Stimulated activated CD4-positive, alpha-beta T cell treated with anti-CD3 and anti-CD28 coated beads, TNF-alpha, amount 100 ng/mL, for 24 hours (primary cell): ENCODE measurements at places on chromosomes 16 and 17.

- no peak for DNase-seq
Observed at GRCh38 chr16:17989255-17989654, 347.3 kb downstream of the NPIPA8 start.

- DNase-seq, result no peak
Observed at GRCh38 chr17:78338486-78339259, 21.2 kb downstream of the SOCS3 start.

DNA sequence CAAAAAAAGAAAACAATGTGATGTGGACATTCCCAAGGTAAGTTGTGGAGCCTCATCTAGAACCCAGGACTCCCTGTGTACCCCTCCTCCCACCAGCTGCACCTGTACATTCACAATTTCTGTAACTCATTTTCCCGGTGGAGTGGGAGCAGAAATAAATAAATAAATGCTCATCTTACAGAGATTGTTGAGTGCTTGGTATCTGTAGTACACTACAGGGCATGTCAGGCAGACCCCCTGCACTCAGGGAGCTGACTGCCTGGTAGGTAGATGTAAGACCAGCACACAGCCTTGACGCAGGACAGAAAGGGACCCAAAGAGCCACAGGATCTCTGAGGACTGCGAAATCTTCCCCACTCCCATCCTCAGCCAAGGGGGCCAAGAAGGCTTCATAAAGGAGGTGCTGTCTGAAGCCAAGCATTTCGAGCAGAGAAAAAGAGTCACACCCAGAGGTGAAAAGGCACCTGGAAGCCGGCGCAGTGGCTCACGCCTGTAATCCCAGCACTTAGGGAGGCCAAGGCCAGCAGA, 6.5 kb downstream of the EIF1 start:
- DNase-seq, result no peak

GRCh38 chr16:53341792-53342191, 92.5 kb upstream of the RBL2 start:
- no peak for DNase-seq

DNA sequence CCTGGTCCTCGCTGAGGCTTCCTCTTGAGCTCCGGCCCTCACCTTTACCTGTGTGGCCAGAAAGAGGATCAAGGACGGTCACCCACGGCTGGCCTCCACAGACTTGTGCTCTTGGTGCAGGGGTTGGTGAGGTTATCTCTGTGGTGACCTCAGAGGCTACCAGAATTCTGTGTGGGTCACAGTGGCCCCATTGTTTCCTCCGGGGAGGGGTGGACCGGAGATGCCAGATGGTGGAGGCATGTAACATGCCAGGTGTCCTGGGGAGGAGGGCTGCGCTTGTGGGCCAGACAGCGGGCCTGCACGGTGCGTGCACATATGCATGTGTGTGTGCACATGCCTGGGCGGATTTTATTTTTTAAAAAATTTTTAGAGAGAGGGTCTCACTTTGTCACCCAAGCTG, 6.3 kb downstream of the SGCA start:
- DNase-seq, result no peak

GRCh38 chr17:66507103-66507923, 204.9 kb downstream of the PRKCA start:
- no peak for DNase-seq

DNA sequence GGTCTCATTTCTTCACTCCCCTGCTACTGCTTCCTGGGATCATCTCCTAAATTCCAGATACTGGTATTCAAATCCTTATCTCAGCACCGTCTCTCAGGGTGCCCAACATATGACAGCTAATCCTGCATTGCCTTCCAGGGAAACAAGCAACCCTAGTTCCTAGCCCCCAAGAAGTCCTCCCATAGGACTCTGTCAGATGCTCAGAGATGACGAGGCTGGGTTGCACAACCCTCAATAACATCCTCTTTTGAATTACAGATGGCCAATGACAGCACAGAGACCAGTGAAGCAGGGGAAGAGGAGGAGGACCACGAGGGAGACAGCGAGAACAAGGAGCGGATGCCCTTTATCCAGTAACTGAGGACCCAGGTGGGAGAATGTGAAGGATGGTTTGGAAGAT, 45.0 kb upstream of the CLEC3A start:
- DNase-seq, result no peak

GRCh38 chr16:15644267-15644961, 1.5 kb upstream of the MARF1 start:
- DNase-seq, result no peak

GRCh38 chr16:25158401-25158800, 46.9 kb downstream of the LCMT1 start:
- no peak for DNase-seq

GRCh38 chr16:11534262-11534661, 52.5 kb downstream of the LITAF start:
- DNase-seq, result no peak

GRCh38 chr17:1645207-1646171, at the start of gene SCARF1:
TSS of gene SCARF1 (minus strand) at chr17:1645732. CDS start at chr17:1645697, 35 bp downstream.
- DNase-seq, result no peak

- DNase-seq, result no peak
Observed at GRCh38 chr16:68397710-68398201, 50.6 kb downstream of the SMPD3 start.

DNA sequence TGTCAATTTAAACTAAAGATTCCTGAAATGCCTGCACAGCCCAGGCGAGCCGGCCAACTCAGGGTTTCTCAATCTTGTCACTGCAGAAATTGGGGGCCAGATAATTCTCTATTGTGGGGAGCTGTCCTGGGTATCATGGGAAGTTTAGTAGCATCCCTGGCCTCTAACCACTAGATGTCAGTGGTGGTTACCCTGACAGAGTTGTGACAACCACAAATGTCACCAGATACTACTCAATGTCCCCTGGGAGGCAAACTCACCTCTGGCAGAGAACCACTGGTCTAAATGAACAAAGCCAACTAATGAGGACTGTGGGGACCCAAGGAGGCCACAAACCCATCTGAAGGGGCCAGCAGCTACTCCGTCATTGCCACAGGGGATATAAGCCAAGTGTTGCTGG, 90.9 kb downstream of the MYH11 start:
- no peak for DNase-seq

- DNase-seq, result no peak
Observed at GRCh38 chr17:76262732-76263344, 2.3 kb upstream of the UBALD2 start.

DNA sequence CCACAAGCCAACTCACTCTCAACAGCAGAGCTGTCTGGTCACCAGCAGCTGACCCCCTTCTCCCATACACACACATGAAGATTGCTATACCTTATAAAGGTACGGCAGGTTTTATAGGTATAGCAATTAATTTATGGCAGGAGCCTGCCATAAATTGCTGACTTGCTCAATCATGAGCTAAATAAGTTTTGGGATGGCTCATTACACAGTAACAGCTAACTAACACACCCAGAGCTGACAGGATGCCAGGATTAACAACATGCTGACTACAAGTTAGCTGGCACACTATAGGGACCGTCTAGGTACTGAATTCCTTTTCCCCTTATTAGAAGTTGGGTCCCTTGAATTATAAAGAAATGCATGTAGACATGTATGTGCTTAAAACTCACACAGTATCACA, 150.3 kb upstream of the KCNJ18 start:
- DNase-seq, result no peak

DNA sequence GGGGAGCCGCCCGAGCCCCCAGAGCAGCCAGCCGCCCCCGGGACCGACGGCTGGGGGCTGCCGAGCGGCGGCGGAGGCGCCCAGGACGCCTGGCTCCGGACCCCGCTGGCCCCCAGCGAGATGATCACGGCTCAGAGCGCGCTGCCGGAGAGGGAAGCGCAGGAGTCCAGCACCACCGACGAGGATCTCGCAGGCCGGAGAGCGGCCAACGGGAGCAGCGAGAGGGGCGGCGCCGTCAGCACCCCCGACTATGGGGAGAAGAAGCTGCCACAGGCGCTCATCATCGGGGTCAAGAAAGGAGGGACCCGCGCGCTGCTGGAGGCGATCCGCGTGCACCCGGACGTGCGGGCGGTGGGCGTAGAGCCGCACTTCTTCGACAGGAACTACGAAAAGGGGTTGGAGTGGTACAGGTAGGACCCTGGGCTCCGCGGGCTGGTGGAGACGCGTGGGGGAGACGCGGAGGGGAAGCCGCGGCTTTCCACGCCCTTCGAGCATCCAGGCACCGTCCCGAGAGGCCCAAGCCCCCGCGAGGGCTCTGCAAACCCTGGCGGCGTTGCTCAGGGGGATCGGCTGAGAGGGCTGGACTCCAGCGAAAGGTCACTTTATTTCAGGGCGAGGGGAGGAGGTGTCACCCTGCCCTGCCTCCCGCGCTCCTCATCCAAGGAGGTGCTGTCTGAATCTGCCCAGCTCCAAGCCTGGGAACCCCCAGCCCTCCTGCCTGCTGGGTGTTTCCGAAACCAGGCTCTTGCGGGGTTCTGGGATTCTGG, 1.2 kb downstream of the HS3ST4 start:
- no peak for DNase-seq

DNA sequence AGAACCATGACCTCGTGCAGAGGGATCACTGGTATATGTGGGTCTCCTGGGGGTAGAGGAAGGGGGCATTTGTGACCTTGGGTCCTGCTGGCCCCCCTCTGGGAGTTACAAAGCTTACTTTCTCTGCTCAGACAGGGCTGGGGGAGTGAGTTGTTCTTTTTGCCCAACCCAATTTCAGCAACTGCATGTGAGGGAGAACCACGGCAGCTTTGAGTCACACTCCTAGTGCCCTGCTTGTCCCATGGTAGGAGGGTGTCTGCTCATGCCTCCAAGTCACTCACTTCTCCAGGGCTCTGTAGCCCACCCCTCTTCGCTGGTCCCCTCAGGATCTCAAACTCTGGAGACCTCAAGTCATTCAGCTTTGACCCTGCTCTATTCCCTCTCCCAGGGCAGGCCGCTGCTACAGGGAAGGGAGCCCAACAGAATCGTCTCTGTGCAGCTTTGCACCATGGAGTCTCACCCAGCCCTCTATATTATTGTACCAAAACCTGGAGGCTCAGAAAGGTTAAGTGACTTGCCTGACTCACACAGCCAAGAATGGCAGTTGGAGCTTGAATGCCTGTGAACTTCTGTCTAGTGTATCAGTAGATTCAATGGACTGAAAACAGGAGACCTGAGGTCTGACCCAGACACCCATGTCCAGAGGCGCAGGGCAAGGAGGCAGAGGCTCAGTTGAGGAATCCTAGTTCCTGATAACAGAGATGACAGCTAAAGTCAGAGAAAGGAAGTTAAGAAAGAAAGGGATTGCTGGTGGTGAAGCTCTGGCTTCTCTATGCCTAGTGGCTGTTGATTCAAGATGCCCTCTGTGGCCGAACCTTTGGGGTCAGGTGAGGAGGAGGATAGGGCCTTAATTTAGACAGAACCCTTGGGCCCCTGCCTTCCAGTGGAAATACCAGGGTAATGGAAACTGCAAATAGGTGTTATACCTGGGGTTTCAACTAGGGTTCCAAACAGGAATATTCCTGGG, 14.6 kb upstream of the ETV4 start:
- DNase-seq, result no peak

DNA sequence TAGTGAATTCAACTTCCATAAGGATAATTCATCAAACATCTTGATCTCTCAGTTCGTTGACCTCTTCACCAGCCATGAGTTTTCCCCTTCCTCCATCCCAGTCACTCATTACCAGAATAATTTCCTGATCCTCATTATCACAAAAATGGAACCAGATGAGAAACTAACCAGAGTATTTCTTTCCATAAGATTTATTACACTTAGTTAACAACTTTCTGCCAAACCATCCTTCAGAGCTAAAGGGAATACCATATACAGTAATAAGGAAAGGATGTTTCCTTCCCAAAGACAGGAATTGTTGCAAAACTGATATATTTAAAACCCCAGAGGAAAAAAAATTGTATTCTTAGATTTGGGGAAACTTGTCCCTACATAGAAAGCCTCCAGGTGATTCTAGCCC, 8.6 kb downstream of the KRTAP29-1 start:
- no peak for DNase-seq
